ENCODE measurements at places on chromosomes 3 and 15.

GRCh38 chr15:70853318-70853972 is 512 bp downstream of the LARP6 start:
- DNase-seq: no peak

DNA sequence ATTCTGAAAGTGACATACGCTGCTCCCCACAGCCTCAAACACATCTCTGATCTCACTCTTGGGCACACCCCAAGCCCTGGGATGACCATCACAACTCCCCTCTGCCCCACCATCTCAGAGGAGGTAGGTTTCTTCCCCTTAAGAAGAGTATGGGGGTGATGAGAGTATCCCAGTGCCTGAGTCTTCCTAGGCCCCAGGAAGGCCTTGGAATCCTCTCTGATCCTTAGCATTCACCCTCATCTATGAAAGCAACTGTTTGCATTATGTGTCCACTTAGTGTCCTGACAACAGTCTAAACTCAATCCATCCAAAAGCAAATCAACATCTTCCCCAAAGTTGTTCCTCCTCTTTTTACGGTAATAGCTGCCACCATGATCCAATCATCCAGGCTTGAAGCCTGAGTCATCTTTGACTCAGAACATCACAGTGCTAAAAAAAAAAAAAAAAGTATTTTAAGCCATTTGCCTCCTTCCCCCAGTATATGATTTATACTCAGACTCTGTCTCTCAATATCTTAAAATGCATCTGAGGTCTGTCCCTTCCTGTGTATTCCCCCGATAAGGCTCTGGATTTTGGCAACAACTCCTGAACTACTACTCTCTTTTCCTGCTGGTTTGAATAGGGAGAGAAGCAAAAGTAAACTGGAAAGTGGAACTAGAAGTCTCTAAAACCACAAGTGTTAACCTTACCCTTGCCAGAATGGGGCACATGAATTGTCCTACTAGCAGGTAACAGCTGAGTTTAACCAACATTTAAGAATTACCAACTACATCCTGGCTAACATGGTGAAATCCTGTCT is 22.5 kb downstream of the POPDC2 start:
- DNase-seq: no peak

GRCh38 chr3:112775011-112775742 is 71.5 kb downstream of the CD200R1L start:
- no peak for DNase-seq

DNA sequence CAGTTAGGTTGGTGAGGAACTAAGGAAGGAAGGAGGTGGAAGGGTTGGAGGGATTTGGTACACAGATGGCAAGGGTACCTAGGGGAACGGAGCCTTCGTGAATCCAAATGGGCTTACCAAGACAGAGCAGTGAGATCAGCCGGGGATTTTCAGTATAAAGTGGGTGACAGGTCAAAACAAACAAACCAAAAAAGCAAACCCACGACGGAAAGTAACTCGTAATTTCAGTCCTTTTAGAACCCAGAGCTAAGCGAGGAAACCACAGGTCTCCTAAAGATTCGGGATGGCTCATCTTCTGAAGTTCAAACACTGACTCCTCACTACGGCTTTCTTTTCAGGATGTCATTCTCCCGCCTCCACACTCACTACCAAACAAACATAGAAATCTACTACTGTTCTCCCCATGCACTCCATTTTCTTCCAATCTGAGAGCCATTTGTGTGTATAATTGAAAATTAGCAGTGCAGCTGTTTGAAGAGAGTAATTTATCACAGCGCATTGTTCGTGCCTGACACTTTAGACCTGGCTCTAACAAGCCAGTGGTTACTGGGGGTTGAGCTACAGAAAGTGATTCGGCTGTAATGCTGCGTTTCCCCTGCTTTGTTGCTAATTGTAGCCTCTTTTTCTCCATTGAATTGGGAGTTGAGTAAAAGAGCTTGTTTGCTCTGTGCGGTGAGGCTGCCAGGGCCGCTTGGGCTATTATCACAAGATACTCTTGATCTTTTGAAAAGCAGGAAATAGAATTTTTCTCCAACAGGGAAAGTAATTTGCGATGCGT is 64.7 kb upstream of the CCDC39 start:
- DNase-seq: no peak

DNA sequence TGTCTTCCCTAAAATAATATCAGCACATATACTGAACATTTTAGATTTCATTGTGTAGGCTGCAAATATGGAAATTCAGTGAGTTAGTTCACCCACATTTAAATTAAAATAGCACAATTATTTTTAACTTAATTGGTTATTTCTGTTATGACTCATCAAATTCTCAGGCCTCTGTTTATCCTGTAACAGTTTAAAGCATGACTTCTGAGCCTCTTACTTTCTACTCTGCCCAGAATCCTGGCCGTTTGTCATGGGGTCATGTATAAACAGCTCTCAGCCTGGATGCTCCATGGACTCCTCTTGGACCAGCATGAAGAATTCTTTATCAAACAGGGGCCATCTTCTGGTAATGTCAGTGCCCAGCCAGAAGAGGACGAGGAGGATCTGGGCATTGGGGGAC is 12.2 kb downstream of the TUBGCP4 start:
- no peak for DNase-seq

- DNase-seq: no peak
Measured at GRCh38 chr3:179613807-179614206, 9.2 kb downstream of the NDUFB5 start.

GRCh38 chr15:29106551-29107290 is 162.9 kb downstream of the NSMCE3 start:
- no peak for DNase-seq

DNA sequence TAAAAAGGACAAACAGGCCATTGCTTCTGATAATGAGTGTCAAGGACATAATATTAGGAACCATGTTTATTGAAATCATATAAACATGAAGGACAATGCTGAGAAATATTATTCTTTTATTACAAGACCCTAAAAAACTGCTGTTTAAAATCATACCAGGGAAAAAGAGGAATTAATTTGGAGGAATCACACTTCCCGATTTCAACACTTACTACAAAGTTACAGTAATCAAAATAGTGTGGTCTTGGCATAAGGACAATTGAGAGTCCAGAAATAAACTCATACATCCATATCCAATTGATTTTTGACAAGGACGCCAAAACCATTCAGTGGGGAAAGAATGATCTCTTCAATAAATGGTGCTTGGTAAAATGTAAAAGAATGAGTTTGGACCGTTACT is 13.0 kb downstream of the CYP1A1 start:
- no peak for DNase-seq

DNA sequence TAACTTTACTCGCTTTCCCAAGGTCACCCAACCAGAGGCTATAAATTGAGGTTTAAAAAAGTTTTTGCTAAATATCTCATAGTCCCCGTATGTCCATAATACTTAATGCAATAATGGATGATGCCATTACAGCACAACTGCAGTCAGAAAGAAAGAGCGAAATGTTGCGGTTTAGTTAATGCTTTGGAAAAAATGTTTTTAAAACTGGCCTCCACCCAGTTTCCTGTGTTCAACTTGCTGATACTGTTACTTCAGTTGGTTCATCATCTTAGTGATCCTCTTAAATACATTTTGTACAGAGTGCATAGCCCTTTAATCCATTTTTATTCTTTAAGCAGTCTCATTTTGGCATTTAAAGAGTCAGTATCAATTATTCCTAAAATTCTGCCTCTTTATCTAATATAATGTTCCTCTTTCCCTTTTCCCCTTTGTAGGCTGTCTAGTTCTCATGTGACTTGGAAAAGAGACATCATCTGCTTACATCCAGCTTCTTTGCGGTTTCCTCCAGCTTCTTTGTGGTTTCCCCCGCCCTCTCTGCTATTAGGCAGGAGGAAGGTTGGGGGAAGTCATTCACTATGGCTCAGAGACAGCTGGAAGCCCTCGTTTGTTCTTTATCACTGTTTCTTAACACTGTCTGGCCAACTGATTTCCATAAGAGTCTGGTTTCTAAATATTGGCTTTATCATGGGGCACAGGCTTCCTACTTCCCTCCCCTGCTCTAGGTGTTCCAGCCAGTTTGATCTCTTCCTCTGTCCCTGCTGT is 154.3 kb downstream of the GOLIM4 start:
- DNase-seq: no peak

DNA sequence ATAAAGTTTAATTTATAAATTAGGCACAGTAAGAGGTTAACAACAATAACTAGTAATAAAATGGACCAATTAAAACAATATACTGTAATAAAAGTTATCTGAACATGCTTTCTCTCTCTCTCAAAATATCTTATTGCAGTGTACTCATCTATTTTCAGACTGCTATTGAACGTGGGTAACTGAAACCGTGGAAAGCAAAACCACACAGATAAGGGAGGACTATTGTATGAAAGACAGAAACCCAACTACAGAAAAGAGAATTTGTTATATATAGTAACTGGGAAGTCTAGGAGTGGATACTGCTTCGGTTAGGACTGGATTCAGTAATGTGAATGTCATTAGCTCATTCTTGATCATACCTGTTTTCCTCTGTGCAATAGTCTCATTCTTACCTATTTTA is 119.3 kb upstream of the DAZL start:
- DNase-seq: no peak

- no peak for DNase-seq
Measured at GRCh38 chr3:72432246-72432645, 416.0 kb downstream of the SHQ1 start.

- DNase-seq: no peak
Measured at GRCh38 chr3:51751287-51751686, 27.8 kb downstream of the IQCF6 start.

- no peak for DNase-seq
Measured at GRCh38 chr3:176905331-176905730, 292.0 kb downstream of the TBL1XR1 start.
